ENCODE measurements at places on chromosomes 1 and 21.

DNA sequence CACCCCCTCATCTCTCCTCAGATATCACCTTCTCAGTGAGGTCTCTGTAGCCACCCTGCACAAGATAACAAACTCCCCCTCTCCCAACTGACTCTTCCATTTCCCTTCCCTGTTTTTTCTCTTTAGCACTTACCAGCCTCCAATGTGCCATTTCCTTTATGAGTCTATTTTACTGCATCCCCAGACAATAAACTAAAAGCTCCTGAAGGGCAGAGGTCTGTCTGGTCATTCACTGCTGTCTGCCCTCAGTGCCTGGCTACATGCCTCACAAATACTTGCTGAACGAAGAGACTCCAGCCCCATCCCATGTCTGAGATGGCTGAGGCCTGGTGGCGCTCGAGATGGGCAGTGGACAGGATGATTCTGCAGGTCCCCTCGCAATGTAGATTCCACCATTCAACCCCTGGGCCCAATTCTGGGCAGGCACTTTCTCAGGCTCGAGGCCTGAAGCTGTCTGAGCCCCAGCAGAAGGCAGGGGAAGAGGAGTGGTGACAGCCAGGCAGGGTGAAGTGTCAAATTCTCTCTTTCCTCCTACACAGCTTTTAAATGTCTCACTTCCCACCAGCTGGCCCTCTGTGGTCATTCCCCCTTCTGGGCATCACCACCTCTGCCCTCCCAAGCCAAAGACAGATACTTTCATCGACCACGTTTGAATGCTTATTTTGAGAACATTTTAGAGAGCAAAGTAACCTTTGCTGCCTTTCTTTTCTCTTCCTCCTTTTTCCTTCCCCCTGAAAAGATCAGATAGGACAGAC, 6.6 kb downstream of the LRRN2 start:
- DNase-seq: no peak

DNA sequence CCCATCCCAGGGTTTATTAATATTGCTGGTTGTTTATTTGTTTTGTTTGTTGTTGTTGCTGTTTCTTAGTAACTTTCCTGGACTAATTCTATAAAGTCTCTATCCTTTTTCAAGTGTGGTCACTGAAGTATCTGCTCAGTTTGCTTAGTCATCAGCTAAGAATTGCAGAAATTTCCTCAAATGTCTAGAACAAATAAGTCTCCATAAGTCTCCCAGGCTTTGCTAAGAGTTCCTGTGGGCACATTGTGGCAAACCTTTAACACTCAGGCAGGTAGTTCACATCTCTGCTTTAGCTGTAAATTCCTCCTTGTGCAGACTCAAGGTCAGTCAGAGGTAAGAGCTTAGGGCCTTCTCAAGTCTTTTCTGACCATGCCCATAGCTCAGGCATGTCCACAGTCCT, 38.9 kb upstream of the C1orf185 start:
- DNase-seq: no peak

GRCh38 chr1:117093870-117094621, 27.5 kb downstream of the TRIM45 start:
- DNase-seq: no peak

GRCh38 chr1:174153085-174153824, 6.1 kb upstream of the RABGAP1L start:
- DNase-seq: no peak

- no peak for DNase-seq
Observed at GRCh38 chr1:9241891-9242290, 7.3 kb downstream of the H6PD start.

- no peak for DNase-seq
Observed at GRCh38 chr1:42305639-42306038, 29.4 kb downstream of the FOXJ3 start.

DNA sequence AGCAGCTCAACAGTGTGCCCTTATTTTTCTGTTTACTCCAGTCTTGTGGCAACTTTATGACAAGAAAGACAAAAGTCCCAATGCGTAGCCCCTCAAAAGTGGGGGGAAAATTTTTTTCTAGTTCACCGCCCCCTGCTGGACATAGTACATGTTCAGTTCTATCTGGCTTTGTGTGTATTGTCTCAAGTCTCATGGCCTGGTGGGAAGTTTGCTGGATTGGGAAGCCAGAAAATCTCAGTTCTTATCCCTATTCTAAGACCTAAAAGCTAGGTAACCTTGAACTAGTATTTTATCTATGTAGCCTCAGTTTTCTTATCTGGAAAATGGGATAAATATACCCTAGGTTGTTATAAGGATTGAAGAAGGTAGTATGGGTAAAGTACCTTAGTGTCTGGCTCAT, 55.8 kb upstream of the LDLRAP1 start:
- DNase-seq: no peak

DNA sequence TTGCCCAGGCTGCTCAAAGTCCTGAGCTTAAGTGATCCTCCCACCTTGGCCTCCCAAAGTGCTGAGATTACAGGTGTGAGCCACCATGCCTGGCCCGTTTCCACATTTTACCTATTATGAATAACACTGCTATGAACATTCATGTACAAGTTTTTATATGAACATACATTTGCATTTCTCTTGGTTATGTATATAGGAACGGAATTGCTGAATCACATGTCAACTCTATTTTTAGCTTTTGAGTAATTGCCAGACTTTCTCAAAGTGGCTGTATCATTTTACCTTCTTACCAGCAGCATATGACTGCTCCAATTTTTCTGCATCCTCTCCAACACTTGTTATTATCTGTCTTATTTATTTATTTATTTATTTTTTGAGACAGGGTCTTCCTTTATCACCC, 2.7 kb downstream of the SPATA21 start:
- DNase-seq: no peak

DNA sequence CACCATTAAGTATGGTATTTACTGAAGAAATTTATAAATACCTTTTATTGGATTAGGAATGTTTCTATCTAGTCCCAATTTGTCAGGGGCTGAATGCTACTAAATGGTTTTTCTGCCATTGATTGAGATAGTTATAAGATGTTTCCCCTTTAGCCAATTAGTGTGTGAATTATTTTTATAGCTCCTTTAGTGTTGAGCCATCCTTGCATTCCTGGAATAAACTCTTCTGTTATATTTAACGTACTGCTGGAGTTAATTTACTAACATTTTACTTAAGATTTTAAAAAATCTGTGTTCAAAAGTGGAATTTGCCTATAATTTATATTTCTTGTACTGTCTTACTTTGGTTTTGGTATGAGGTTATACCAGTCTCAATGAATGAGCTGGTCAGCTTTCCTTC, 25.4 kb upstream of the LRRC3 start:
- no peak for DNase-seq

DNA sequence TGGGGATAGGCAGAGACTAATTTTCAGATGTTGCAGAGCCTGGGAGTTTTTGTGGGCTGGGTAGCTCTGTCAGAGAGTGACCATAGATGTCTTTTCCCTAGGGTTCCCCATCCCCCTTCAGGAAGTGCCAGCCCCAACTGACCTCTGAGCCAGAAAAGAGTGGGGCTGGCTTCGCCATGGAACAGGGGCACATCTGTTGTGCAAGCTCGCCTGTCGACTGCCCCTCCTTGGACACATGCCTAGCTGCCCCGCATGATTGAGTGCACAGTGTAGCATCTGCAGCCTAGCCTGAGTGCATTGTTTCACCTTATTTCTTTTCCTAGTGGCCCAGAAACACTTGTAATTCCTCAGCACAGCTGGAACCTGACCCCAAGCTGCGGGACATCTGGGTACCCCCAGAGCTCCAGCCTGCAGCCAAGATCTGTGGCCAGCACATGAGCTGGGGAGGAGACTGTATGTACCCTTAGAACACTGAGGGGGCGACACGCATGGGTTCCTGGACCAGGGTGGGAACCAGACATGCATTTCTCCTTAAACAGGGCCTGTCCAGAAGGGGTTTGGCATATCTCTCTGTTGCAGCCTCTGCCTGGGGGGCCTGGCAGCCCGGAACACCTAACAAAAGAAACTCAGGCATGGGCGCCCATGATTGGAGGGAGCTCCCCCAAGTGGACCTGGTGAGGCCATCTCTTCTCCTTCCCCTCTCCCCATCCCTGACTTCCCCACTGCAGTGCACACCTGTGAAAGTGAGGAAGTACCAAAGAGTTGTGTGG, 55.2 kb downstream of the SYT14 start:
- DNase-seq: no peak

- DNase-seq: no peak
Observed at GRCh38 chr1:42765832-42766740, 742 bp downstream of the P3H1 start.

- no peak for DNase-seq
Observed at GRCh38 chr1:145828367-145829026, 4.5 kb downstream of the POLR3C start.

- DNase-seq: no peak
Observed at GRCh38 chr1:217747156-217747769, 116.1 kb downstream of the SPATA17 start.

- no peak for DNase-seq
Observed at GRCh38 chr1:7620196-7620595, 150.9 kb upstream of the VAMP3 start.

GRCh38 chr1:187837787-187838186, 1009.0 kb downstream of the PLA2G4A start:
- no peak for DNase-seq

- no peak for DNase-seq
Observed at GRCh38 chr1:38068220-38068979, 21.8 kb upstream of the POU3F1 start.

GRCh38 chr1:31535561-31535960, 40.8 kb upstream of the TINAGL1 start:
- no peak for DNase-seq

DNA sequence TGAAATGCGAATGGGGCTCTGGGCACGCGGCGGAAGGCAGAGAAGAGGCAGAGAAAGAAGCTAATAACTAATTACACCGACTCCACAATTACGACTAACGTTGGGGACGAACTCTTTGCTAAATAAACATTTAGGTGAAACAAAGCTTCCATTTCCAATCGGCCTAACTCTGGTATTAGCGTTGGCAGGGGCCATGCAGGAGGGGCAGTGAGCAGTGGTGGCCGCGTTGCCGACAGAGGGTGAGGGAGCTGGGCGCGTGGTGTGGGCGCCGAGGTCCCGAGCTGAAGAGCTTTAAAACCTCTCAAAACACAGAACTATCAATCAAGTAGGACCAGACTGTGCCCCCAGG, 553 bp upstream of the NDUFV3 start:
- no peak for DNase-seq

DNA sequence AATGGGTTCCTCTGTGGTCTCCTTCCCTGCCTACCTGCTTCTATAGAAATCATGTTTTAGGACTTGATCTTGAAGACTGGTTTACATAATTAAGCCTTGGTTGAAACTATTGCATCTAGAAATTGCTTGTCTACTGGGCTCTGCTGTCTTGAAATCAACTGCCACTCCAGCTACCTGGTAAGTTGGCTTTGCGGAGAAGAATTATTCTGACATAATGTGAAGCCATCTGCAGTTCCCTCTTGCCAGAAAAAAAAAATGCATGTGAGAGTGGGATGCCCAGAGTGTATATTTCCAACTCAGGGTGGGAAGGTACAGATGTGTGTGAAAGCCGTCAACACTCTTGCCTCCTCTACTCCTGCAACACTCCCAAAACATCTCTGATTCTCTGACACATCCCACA, 27.2 kb downstream of the C8B start:
- no peak for DNase-seq

DNA sequence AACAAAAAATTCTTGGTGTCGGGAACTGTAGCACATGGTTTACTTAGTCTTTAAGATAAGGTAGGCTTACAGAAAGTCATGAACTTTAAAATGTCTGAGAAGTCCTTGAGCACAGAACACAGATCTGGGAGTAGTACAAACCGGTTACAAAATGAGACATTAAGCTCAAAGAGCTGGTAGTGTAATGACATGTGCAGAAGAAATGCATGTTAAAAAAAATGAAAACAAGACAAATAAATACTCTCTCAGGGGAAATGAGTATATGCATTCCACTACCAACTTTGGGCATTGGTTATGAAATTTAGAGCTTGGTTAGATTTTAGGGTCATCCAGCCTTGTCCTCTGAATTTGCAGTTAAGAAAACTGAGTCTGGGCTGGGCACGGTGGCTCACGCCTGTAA, 91.5 kb upstream of the F3 start:
- no peak for DNase-seq

DNA sequence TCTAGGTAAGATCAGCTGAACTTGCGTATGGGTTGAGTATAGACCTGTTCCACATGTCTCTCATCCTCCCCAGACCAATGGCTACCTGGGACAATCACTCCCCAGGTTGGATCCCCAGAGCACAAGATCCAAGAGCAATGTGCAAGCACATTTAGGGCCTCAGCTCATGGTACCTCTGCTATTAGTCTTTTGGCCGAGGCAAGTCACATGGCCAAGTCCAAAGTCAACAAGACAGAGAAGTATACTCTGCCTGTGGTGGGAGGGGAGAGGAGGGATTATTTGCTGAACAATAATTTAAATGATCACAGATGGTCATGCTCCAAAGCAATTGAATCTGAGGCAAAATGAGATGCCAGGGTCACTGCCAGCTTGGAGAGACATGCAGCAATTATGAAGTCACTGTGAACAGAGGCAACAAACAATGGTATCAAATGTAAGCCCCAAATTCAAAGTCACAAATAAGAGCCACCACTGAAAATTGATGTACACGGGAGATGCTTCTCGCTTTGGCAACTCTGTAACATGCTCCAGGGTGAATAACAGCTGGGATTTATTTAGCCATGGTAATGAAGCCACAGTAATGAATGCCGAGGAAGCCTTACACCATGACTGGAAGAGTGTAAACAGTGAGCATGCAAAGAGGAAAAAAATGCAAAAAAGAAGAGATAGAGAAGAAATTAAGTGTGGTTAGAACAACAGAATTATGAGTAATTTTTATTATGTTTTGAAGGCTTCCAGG, 149.1 kb downstream of the ZNF281 start:
- no peak for DNase-seq

DNA sequence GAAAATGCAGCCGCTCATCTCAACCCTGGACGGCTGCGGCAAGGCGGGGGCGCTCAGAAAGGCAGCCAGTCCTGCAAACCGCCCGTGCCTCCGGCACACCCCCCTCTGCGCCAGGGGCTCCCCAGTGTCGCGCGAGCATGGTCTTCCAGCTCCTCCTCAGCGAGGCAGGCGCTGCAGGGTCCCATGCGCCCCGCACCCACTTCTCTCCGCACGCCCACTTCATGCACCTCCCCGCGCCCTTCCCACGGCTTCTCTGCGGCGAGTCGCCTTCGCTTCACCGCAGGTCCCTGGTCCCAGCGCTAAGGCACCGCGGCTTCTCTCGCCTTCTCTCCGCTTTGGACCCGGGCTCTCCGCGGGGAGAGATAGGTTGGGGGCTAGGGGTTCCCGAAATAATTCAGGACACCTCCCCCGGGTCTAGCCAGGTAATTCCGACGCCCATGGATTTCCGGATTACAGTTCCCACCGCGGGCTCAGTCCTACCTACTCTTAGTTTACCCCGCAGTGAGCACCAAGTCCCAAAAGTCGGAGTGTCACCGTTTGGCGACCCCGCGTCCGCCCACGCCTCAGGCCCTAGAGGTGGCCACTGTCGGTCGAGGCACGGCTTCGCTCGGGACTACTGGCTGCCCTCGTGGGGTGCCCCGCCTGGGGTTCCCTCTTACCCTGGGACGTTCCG, 67.5 kb downstream of the SYT2 start:
- DNase-seq: no peak

- DNase-seq: no peak
Observed at GRCh38 chr1:167541003-167541402, 12.6 kb downstream of the CREG1 start.

Data from activated CD8-positive, alpha-beta memory T cell treated with anti-CD3 and anti-CD28 coated beads for 24 hours (primary cell).